ENCODE measurements at places on chromosomes 2 and 18.

- DNase-seq, result no peak
Observed at GRCh38 chr2:216101109-216101508, 8.0 kb upstream of the XRCC5 start.

GRCh38 chr2:230677201-230677946 is 35.3 kb upstream of the CAB39 start:
- no peak for DNase-seq

DNA sequence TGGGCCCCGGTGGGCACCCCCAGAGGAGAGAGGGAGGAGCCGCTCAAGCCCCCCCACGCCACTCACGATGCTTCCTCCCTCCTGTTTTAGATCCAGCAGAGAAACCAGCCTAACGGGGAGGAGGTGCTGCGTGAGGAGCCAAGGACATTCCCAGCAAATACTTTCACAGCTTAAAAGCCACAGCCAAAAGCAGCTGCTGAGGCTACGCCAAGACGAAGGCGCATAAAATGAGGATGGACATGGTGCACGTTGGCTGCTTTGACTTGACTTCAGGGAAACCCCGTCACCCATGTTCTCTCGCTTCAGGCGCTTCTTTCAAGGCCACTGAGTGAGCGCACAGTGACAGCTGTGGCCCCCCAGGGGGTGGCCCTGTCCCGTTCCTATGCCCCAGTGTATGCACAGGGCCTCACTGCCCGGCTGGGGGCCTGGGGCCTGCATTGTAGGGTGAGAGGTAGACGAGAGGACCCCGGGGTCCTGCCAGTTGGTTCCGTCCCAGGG is 72.1 kb upstream of the PXDN start:
- DNase-seq, result no peak

DNA sequence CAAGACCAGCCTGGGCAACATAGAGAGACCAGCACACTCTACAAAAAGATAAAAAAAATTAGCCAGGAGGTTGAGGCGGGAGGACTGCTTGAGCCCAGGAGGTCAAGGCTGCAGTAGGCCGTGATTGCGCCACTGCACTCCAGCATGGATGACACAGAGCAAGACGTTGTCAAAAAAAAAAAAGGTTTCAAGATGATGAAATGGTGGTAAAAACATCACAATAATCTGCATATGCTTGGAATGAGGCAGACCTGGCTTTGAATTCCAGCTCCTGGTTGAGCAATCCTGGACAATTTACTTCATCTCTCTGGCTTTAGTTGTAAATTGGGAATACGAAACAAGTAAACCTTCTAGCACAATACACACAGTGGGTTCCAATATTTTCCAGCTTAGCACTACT is 24.1 kb downstream of the USP40 start:
- peak; percentile 35 for DNase-seq

DNA sequence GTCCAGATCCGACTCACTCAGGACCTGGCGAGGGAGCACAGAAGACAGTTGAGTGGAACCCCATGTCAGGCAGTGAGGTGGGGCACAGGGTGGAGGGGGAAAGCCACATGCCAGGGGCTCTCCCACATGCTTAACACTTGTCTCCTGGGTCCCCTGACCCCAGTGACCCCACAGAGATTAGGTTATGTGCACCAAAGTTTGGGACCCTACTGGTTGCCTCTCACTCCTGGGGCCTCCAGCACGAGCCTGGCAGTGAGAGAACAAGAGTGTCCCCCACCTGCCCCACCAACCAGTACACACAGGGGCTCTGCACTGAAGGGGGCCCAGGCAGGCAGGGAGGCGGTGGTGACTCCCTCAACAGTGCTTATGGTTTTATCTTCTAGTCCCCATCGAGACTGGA is 58.3 kb downstream of the CIB4 start:
- no peak for DNase-seq

- DNase-seq, result no peak
Observed at GRCh38 chr2:143553261-143553660, 424.0 kb downstream of the ARHGAP15 start.

DNA sequence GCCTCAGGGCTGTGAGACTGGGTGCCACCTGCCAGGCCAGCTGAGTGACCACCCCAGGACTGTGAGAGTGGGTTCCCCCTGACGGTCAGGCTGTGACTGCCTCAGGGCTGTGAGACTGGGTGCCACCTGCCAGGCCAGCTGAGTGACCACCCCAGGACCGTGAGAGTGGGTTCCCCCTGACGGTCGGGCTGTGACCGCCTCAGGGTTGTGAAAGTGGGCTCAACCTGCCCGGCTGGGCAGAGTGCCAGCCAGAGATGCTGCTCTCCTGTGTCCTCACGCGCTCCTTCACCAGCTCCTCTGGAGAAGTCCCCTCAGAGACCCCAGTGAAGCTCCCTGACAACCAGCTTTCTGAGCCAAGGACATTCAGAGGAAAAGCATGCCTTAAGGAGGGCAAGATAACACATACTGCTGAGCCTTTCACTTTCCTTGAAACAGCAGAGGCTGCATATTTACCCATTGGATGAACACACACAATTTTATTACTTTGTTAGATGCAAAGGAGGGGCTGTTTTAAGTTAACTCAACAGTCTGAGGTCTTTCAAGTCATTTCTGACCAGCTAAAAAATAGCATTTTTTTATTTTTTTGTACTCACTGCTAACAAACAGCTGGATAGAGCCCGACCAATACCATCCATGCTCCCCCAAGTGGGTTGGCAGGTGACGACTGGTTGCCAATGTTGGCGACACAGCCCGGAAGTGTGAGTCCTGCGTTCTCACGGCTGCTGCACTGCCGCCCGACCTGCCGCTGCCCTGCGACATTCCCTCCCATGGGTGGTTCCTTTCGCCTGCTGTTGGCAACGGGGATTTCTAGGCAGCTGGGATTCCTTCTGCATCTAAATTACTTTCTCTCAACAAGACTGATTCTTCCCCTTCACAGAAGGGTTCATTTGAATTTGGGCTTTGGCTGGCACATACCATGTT is 70.7 kb downstream of the NDUFA10 start:
- DNase-seq, result no peak

DNA sequence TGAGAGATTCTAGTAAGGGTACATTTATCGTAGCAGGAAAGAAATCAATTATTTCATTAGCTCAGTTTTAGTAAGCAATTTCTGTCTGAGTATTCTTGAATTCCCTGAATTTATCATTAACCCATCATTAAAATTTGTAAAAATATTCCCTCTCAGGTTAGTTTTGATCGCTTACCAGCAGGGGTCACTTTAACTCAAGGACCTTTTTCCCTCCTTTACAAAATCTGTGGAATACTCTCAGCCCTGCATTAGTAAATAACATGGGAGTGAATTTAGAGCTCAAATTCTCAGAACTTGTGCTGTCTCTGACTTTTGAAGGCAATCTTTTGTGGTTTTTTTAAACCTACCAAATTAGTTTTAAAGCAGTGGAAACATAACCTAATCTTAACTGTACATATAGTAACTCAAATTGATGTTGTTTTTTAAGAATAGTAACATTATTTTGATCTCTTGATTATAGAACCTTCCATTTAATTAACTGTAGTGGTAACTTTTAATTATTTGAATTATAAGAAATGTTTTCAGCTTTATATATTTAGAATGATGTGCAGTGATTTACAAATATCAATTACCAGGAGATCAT is 97.2 kb downstream of the AGPS start:
- DNase-seq, result no peak

- DNase-seq, result no peak
Observed at GRCh38 chr2:30462131-30462857, 15.2 kb downstream of the LCLAT1 start.
